ENCODE measurements at places on chromosomes 2 and 18. TPM values are rescaled to one million over a fixed set of nuclear protein-coding genes. Genes with fewer than 3 reads are reported as not detected.

The PXDN gene
- total RNA-seq, result not detected

The PTMA gene
- 1,300 TPM for total RNA-seq

The CYP26B1 gene
- total RNA-seq, result not detected

The KCNG2 gene
- total RNA-seq, result not detected

The DNER gene
- total RNA-seq, result not detected

The GALNT5 gene
- not detected for total RNA-seq

All from activated CD4-positive, alpha-beta memory T cell treated with anti-CD3 and anti-CD28 coated beads, Interleukin-2, amount 10 ng/mL, durations not matched to agents 7 days and 5 days (primary cell).